ENCODE measurements at places on chromosomes 3 and 15.

DNA sequence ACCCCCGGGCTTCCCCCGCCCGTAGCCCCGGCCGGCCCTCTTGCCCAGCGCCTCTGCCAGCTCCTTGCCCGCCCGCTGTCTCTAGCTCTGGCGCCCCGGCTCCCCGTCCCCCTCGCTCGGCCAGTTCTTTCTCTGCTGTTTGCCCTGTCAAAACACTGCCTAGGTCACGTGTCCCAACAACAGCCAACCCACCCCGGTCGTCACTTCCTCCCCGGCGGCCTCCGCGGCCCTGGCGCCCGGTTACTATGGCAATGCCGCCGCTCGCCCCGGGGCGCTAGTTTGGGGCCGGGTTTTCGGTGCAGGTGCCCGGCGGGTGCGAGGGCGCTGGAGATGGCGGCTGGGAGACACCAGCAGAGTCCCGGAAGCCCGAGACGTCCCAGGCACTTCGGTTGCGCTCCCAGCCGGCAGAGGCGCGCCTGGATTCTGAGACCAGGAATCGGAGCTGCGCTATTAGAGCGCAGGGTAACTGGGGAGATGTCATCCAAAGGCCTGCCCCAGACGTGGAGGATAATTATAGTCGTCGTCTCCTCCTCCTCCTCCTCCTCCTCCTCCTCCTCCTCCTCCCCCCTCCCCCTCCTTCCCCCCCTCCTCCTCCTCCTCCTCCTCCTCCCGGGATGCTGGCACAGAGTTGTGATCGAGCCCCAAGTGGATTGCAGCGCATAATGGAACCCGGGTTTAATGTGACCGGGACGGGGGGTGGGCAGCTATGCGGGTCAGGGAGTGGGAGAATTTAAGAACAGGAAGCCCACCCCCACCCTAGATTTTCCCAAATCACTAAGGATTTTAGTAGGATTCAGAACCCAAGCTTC, at the start of gene ATOSA:
ATOSA (minus strand) TSS at position 157 of the 809 bp plus-strand sequence. CDS start 1,367 bp downstream, outside the sequence.
- peak; percentile 50 for DNase-seq

DNA sequence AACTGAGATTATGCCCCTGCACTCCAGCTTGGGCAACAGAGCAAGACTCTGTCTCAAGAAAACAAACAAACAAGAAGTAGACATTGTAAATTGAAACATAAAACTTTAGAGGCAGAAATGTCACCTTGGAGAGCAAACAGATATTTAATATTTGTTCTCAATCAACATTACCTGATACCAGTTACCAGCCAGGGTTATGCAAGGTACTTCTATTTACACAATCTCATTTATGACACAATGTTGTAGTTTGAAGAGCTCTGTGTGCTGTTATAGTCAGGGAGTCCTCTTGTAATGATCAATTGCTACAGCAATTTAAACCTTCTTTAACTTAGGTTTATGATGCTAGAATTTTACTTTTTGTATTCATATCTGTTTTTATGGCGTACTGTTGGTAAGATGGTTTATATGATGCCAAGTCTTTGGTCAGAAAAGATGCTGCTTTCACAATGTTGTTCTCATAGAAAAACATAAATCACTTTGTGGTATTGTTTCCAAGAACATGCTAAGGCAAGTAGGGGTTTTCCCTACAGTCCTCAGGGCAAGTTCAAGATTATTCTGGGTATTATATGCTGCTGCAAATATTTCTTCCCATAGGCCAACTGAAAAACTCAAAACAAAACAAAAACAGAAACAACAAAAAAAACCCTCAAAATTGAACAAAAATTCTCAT, 173.5 kb downstream of the TNIK start:
- no peak for DNase-seq

DNA sequence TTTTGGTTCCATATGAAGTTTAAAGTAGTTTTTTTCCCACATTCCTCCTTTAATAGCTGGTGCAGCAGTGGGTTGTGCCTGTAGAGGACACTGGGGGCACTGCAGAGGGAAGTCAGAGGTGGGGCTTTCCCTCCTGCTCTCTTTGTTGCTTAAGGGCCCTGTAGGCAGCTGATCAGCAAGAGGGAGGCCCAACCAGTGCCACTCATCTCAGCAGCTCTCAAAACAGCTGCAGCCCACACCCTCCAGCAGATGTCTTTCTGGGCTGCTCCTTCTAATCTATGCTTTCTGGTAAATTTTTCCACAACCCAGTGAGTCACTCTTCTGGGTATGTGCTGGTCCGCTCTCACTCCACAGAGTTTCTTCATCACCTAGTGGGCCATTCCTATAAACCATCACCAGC, 263.8 kb downstream of the FEZF2 start:
- DNase-seq = no peak

- DNase-seq = no peak
Measured at GRCh38 chr3:172550347-172550943, 27.2 kb upstream of the TNFSF10 start.

GRCh38 chr15:57044072-57044702, 125.7 kb downstream of the TCF12 start:
- DNase-seq = no peak

- no peak for DNase-seq
Measured at GRCh38 chr3:188796122-188796631, 375.6 kb upstream of the TPRG1 start.

Data from NCI-H1694 treated with DMSO at 0.1 percent for 48 hours (cell line).